ENCODE measurements at places on chromosomes 16 and 17. TPM values are rescaled to one million over a fixed set of nuclear protein-coding genes. Genes with fewer than 3 reads are reported as not detected.

The RAB26 gene
- 0.66 TPM for total RNA-seq

The GAS7 gene
- total RNA-seq = 10.5 TPM

The FMNL1 gene
- total RNA-seq = 446 TPM

The SLC13A2 gene
- total RNA-seq = not detected

The LRRC36 gene
- total RNA-seq = not detected

The TMEM235 gene
- not detected for total RNA-seq

The KCNH6 gene
- total RNA-seq = not detected

The WFIKKN2 gene
- total RNA-seq = not detected

The GPR179 gene
- 0.53 TPM for total RNA-seq

DNA sequence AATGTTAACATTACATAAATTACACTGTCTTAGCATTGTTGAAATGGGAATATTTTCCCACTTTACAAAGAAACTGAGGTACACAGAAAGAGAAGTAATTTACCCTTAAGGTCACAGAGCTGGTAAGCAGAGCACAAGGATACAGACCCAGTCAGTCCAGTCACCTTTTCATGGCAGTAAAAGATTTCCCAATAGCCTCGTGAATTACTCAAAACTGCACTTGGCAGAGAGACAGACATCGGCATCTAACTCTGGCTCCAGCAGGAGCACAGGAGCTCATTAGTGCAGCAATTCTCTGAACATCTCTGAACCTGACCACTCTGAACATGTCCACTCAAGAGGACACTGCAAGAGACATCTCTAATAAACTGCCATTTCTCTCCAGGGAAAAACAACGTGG lies 3.1 kb downstream of the TEX2 start:
- DNase-seq = no peak

DNA sequence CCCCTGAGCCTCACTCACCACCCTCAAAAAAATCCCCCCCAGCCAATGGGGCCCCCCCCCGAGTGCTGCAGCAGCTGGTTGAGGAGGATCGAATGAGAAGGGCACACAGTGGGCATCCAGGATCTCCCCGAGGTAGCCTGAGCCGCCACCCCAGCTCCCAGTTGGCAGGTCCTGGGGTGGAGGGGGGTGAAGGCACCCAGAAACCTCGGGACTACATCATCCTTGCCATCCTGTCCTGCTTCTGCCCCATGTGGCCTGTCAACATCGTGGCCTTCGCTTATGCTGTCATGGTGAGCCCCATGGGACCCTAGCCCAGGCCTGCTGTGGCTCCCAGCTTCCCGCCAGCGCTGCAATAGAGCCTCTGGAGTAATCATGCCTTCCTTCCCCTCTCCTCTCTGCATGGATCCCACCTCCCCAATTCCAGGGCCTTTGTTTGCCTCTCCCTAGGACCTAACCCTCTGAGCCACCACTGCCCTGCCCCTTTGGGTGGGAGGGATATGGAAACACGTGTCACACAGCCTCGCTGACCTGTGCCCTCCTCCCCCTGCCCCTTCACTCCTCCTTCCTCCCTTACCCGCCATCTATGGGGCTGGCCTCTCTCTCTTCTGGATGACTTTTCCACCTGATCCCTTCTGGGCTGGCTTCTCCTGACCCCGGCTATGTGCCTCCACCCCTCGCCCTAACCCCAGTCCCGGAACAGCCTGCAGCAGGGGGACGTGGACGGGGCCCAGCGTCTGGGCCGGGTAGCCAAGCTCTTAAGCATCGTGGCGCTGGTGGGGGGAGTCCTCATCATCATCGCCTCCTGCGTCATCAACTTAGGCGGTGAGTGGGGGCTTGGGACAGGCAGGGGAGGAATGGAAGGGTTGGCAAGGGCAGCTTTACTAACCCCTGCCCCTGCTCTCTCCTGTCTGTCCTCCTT lies 1.9 kb downstream of the PRRT2 start:
- DNase-seq = no peak

GRCh38 chr16:27156579-27156978 lies 46.7 kb upstream of the KDM8 start:
- DNase-seq = no peak

DNA sequence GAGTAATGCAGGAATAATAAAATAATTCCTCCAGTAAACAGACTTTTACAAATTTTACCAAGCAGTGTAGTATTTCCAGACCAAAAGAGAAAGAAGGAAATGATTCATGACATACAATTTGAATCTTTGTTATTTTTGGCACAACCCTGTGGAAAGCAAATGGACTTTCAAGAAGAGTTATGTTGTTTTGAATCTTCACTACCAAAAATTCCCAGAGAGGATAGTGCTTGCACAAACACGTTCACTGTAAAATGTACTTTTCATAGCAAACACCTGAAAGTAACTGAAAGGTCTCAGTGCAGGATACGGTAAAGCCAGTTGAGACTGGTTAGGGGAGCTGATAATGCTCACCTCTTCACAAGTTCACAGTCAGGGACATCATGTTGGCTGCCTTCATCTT lies 107.1 kb downstream of the USP22 start:
- DNase-seq = no peak

DNA sequence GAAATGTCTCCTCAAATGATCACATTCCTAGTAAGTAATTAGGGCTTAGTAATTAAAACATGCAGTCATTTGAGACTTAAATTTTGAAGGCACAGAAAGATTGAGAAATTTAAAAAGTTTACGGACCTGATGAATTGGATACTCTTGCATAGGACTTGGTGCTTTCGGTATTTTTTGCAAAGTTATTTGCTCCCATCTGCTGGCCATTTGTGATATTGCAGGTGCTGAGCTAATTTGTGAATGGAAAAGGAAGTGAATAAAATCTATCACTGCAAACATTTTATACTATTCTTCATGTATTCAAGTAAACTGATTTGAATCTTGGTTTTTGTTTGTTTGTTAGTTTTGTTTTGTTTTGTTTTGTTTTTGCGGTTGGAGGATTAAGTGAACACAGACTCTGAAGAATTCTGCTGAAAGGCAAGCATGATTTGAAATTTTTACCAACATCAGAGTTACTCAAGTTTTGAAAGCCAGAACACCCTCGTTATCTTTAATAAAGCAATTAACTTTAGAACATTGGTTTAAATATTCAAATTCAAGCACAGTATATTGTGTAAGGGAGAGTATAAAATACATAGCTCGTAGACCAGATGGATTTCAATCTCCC lies 689.5 kb upstream of the RBFOX1 start:
- DNase-seq = no peak

GRCh38 chr17:40796846-40797245 lies 2.9 kb downstream of the KRT28 start:
- no peak for DNase-seq

DNA sequence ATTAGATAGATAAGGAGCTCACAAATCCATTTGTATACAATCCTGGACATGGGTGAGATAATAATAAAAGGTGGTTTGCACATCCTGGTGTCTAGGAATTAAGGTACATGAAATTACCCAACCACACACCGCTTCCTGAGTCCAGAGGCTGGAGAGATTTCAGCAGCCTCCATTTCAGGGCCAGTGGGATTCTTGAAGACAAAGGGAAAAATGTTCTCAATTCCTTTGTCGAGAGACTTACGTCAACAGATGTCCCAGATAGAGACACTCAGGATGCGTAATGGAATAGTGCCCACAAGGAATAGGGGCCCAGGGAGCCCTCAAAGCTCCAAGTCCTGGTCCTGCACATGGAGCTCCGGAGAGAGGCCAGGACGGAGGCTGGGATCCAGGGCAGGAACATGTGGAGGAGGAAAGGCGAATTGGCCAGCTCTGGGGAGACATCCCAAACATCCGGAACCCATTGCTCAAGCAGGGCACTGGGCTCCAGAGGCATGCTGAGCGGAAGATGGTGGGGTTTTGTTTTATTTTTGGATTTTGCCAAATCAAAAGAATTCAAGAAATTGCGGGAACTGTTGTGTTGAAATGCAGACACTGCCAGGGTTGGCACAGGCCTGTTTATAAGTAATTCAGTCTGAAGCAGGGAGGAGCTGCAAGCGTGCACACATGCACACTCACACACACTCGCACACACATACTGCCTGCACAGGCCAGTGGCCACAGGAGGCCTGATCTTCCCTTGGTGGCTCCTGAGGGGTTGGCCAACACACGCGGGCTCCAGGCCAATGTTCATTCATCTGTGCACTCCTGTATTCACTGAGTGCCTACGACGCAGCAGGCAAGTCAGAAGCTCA lies 97.2 kb downstream of the NOG start:
- DNase-seq = no peak

GRCh38 chr17:77842528-77843147 lies 115.9 kb upstream of the TNRC6C start:
- DNase-seq = no peak

- no peak for DNase-seq
These were observed 1.9 kb downstream of the MED11 start for GRCh38 chr17:4733073-4733531.

DNA sequence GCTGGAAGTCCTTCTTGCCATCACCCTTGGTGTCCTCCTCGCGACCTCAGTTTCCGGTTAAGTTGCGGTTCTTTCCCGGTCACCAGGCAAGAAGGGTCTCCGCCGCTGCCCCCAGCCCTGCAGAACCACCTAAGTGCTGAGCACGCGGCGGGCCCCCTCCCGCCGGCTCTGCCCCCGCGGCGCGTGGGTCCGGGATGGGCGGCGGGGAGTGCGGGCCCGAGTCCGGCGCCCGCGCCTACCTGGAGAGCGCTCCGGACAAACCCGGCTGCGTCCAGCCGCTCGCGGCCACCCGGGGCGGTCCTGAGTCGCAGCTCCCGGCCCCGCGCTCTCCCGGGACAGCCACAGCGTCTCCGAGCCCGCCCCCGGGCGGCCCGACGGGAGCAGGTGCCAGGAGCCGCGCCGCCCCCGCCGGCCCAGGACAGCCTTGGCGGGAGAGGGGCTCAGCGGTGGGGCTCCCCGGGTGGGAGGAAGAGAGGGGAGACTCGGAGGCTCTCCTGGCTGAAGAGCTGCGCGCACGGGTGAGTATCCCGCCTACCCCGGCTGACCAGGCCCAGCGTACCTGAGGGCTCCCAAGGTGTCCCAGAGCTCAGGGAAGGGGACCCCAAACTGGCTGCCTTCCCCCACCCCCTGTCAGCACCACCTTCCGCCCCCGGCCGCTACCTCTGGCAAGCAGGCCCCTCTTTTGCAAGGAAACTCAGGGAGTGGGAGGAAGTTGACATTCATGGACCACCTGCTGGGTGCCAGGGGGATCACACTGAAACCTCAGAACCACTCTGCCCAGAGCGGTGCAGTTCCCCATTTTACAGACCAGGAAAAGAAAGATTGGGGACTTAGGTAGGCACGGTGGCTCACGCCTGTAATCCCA lies 22.2 kb upstream of the C17orf113 start:
- DNase-seq = no peak

DNA sequence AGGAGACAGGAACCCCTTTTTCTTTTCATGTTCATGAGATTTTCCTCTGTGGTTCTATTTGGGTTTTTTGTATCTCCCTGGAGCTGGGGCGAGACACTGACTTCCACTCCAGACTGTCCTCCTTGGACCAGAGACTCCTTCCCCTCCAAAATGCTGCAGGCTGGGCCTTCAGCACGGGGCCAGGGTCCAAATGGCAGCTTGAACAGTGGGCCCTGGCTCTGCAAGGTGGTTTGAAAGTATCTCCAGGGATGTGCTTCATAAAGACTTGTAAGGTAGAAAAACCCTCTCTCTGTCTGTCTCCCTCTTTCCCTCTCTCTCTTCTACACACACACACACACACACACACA lies 236.1 kb downstream of the ZNF423 start:
- no peak for DNase-seq

- no peak for DNase-seq
These were observed 15.3 kb upstream of the INTS2 start for GRCh38 chr17:61943117-61943516.

GRCh38 chr17:55567240-55568214 lies 56.3 kb upstream of the SMIM36 start:
- DNase-seq = no peak

DNA sequence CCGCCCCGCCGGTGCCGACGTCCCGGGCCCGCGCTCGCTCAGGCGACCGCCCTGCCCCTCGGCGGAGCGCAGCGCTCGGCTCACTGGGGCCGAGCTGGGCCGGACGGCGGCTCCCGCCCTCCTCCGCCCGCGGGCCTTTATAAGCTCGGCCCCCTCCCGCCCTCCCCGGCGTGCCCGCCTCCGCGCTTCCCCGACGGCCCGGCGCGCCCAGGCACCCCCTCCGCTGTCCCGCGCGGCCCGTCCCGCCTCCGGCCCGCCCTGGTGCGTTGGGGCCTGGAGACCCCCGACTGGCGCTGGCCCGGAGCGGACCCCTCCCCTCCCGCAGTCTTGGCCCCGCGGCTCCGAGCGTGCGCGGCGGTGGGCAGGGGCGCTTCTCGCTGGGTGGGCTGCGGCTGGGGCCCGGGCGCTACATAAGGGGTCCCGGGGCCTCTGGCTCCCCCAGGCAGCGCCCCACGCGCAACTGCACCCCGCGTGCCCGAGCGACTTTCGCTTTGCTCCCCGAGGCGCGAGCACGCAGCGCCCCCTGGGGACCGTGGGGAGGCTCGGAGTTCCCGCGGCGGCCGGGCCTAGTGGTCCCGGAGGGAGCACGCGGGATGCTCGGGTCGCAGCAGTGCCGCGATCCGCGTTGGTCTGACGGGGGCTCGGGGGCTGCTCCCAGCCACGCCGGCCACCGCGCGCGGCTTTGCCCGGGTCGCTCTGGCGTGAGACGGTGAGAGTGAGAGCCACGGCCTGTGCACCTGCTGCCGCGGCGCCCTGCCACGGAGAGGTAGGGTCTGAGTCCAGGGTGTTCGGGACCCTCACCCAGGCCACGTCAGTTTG lies at the start of gene PIEZO1:
Gene PIEZO1, minus strand, starts transcription at position 115 of the 819 bp plus-strand sequence. CDS start 256 bp downstream, outside the sequence.
- DNase-seq = peak; percentile 80

- no peak for DNase-seq
These were observed 10.3 kb downstream of the MPP3 start for GRCh38 chr17:43822570-43823190.

- no peak for DNase-seq
These were observed 4.8 kb downstream of the MLYCD start for GRCh38 chr16:83903751-83904150.

DNA sequence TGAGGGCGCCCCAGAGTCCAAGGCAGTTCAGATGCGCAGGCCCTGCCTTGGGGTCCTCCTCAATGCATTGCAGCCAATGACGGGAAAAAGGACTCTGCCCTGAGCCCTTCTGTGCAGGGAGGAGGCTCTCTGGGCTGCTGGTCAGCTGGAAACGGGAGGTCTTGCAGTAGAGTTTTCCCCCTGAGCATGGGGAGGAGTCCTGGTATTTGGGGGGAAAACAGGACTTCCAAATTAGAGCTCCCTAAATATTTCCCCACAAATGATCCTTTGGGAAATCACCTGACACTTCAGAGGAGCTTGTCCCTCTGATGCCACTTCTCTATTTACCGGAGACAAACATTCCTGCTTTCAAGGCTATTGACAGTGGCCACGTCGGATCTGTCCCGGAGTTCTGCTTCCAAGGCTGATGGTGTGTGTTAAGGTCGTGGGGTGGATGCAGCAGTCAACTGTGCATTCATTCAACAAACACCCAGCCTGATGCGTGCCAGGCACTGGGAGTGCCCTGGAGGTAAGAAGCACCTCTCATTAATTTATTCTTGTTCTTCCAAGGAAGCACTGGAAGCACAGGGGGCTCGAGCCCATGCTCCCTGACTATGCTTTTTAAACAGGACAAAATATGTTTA lies 73.0 kb upstream of the DNAH17 start:
- no peak for DNase-seq

DNA sequence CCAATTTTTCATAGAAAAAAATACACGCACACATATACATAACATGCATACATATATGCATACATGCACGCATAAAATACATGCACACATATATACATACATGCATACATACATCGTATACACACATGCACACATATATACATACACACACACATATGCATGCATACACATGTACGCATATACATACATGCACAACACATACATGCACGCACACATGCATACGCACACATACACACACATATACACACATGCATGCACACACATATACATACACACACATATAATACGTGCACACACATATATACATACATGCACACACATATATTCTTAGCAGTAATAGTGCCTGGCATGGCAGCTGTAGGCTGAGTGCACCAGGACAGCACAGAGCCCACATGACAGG lies 24.9 kb downstream of the USP36 start:
- no peak for DNase-seq
